Stimulated activated CD4-positive, alpha-beta T cell treated with anti-CD3 and anti-CD28 coated beads, Interleukin-12 subunit alpha, Interleukin-12 subunit beta, amount 100 ng/mL, for 48 hours (primary cell): ENCODE measurements at places on chromosomes 16 and 17.
A peak's percentile ranks its signal among the peaks of the same experiment; 100 is the strongest.

GRCh38 chr16:67207249-67208091 lies 8.5 kb downstream of the ELMO3 start:
- no peak for DNase-seq

GRCh38 chr16:8044796-8045195 lies 545.5 kb downstream of the TMEM114 start:
- DNase-seq: no peak

- no peak for DNase-seq
These were observed 13.1 kb downstream of the FOXN1 start for GRCh38 chr17:28519236-28519635.

DNA sequence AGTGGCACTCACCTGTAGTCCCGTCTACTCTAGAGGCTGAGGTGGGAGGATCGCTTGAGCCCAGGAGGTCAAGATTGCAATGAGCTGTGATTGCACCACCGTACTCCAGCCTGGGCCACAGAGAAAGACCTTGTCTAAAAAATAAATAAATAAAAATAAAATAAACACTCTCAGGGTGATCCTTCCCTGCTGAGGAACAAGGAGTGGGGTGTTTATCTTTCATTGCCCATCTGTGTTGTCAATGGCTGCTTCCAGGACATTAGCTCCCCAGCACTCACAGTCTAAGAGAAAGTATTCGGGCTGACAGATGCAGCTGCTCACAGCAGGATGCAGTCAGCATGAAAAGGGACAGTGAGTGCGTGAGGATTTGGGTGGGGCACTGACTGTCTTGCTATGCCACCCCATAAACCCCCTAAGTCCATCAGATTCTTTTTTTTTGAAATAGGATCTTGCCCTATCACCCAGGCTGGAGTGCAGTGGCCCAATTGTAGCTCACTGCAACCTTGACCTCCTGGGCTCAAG lies 31.3 kb upstream of the RBBP6 start:
- DNase-seq: no peak

GRCh38 chr17:71496552-71496951 lies 624.3 kb upstream of the SOX9 start:
- no peak for DNase-seq

DNA sequence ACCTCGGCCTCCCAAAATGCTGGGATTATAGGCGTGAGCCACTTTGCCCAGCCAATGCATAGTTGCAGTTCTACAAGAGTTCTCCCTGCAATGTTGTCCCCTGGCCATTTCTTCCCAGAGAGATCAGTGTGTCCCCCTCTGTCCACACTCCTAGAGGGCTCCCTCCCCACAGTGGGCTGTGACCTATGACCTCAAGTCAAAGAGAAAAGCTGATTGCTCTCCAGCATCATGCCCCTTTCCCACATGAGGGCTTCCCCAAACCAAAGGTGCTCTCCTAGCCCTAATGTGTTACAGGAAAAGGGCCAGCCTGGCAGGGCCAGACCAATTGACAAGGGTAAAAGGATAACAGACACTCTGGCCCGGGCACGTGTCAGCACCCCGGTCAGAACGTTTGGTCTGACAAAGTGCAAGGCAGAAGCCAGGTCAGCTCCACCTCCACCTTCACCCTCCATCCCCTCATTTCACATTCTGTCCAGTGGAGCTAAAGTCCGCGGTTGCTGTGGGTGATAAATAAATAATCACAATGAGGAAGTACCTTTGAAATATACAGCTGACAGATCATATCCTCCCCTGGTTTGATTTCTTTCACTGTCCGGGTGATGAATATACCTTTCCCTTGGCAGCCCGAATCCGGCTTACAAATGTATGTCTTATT lies 17.8 kb downstream of the TTLL6 start:
- no peak for DNase-seq

DNA sequence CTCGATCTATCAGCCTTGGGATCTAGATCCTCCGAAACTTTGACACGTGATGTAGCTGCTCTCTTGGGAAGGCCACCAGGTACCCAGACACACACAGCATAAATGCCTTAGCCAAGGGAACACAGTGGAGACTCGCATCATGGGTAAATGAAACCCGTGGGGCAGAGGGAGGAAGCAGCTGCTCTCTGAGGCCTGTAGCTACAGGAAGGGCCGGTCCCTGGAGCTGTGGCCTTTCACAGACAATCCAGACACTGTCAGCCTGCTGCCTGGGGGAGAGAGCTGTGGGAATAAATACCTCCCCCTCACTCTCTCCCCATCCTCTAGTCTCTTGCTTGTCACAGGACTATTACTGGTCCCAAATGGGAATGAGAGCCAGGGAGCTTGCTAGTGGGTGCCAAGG lies 351.2 kb downstream of the UTP18 start:
- DNase-seq: no peak

- DNase-seq: peak; percentile 54
These were observed at the start of gene VPS25 for GRCh38 chr17:42773290-42774035. Gene VPS25 (plus strand): TSS chr17:42773449. CDS start chr17:42773476, 27 bp downstream.

DNA sequence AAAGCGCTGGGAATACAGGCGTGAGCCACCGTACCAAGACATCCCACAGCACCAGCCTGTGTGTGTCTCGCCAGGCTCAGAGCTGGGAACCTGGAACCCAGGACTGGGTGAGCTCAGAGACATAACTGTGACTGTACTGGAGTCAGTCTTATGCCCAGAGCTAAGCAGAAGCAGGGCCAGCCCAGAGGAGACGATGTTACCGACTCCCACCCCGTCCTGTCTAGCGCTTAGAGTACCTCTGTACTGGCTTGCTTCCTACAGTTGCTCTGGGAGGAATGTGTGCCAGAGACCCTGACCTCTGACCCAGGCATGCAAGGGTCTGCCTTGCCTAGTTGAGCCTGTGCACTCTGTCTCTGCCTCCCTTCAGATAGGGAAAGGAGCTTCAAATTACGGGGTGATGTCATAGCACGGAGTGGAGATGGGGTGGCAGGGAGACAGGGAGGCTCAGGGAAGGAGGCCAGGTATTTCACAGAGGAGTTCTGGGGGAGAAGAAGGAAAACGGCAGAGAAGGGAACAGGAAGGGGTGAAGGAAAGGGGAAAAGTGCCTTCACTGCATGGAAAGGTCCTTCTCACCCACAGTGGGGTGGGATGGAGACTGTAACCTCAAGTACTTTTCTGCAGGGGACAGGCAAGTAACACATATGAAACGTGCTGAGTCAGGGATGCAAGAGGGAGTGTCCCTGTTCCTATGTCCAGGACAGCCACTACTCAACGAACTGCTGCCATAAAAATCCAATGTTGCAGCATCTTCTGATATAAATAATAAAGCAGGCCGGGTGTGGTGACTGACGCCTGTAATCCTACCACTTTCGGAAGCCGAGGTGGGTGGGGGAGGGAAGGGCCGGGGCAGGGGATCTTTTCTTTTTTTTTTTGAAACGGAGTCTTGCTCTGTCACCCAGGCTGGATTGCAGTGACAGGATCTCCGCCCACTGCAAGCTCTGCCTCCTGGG lies 5.8 kb upstream of the ARMC5 start:
- DNase-seq: no peak

DNA sequence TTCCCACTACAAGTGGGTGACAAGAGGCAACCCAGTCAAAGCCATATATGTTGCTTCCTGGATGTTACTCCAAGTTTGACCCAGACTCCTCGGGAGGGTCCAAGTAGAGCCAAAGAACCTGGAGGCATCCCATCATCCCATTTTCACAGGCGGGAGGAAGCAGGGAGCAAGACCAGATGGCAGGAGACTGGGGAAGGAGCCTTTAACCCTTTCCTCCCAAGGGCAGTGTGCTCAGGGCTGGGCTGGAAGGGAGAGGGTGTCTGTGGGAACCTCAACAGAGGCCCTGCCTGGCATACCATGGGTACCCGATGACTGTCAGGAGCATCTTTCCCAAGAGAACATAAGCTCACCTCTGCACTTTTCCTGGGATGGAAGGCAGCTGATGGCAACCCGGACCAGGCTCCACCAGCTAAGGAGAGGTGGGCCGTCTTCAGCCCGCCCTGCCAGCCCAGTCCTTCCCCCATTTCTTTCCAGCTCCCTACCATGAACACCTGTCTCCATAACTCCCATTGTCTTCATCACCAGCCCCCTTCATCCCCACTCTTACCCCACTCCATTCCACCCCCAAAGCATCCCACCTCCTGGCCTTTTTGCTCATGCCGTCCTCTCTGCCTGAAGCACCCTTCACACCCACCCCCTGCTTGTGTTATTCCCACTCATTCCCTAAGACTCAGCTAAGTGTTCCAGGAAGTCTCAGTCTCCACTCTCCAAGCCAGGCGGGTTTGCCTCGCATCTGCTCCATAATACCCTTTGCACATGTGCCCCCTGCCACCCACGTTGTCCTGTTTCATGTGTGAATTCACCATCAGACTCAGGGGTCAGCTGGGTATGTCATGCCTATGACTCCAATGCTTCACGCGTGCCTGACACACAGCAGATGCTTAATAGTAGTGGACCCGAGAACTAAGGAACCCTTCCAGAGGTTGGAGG lies 5.9 kb upstream of the SLC16A5 start:
- DNase-seq: no peak

GRCh38 chr17:5530265-5531084 lies 44.1 kb downstream of the MIS12 start:
- DNase-seq: no peak

GRCh38 chr17:4704991-4705390 lies 1.1 kb upstream of the PELP1 start:
- DNase-seq: no peak

- DNase-seq: no peak
These were observed 312.9 kb downstream of the SNX29 start for GRCh38 chr16:12289175-12290063.

- DNase-seq: no peak
These were observed 36.1 kb downstream of the USP31 start for GRCh38 chr16:23113185-23113584.

GRCh38 chr16:61590577-61590976 lies 445.7 kb downstream of the CDH8 start:
- DNase-seq: no peak

GRCh38 chr17:66610361-66611133 lies 224.4 kb upstream of the CACNG5 start:
- DNase-seq: no peak

GRCh38 chr17:16352303-16352666 lies 984 bp downstream of the CENPV start:
- peak; percentile 11 for DNase-seq

DNA sequence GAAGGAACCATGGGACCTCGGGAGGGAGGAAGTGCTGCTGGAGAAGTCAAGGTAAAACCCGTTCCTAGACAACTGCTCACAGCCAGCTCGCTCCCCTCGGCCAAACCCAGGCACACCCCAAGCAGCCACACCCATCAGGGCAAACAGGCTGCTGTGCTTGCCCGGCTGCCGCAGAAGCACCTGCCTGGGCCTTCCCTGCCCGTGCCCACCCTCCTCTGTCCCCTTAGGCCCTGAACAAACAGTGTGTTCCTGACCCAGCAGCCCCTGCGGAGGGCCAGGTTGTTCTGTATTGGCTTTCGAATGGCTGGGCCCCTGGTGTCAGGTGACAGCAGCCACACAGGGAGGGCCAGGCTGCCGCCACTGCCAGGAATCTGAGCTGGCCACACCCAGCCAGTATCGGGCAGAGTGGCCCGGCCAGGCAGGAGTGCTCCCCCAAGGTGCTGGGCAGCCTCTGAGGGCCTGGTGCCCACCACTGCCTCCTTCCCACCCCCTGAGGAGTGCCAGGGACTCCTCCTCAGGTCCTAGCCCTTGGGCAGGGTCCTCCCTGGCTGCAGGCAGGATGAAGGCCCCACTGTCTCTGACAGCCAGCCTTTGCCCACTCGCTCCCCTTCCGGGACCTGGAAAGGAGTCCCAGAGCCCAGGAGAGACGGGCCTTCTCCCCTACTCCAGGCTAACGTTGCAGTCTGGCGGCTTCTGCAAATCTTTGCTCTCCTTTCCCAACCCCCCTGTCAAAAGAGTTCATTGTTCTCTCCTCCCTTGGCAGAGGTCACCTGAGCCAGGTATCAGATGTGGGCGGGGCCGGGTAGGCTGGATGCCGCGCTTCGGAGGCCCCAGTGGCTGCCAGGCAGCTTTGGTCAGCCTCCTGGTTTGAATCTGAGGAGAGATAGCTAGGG lies 24.0 kb downstream of the LLGL2 start:
- DNase-seq: no peak

GRCh38 chr16:6020162-6020985 lies 922.8 kb upstream of the EEF2KMT start:
- no peak for DNase-seq

DNA sequence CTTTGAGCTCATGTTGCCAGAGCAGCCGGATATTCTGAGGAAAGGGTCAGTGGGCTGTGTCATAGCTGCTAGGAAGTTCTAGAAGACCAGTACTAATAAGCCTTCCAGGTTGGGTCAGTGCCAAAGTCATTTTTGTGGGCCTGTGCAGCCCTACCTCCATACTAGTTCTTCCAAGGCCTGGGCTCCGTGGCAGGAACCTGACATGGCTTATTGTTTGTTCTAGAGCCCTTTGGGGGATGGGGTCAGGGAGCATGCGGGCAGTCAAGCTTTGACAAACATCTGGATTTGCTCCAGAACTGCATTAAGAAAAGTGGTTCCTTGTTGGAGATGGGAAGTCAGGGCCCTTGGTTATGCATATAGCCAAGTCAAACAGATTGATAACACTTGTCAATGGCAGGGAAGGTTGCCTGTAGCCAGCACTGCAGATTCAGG lies 7.6 kb downstream of the ALKBH5 start:
- no peak for DNase-seq

GRCh38 chr16:30922960-30923535 lies 324 bp upstream of the FBXL19 start:
- peak; percentile 97 for DNase-seq

- DNase-seq: no peak
These were observed 138.2 kb downstream of the CMIP start for GRCh38 chr16:81582655-81583441.

DNA sequence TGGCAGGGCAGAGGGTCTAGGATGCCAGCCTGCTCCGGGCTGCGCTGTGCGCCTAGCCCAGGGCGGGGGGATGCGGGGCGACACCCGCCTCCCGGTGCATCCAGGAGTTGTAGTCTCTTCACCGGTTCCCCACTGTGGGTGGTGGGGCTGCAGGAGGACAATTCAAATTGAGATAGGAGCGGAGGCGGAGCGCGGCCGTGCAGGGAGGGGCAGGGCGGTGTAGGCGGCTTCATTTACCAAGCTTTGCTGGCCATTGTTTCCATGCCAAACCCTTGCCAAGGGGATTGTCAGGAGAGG lies 2047.4 kb downstream of the TP53TG3F start:
- DNase-seq: no peak

GRCh38 chr17:81229666-81229920 lies 6.8 kb upstream of the CEP131 start:
- no peak for DNase-seq

- DNase-seq: no peak
These were observed 161.1 kb downstream of the STX8 start for GRCh38 chr17:9414471-9414870.

DNA sequence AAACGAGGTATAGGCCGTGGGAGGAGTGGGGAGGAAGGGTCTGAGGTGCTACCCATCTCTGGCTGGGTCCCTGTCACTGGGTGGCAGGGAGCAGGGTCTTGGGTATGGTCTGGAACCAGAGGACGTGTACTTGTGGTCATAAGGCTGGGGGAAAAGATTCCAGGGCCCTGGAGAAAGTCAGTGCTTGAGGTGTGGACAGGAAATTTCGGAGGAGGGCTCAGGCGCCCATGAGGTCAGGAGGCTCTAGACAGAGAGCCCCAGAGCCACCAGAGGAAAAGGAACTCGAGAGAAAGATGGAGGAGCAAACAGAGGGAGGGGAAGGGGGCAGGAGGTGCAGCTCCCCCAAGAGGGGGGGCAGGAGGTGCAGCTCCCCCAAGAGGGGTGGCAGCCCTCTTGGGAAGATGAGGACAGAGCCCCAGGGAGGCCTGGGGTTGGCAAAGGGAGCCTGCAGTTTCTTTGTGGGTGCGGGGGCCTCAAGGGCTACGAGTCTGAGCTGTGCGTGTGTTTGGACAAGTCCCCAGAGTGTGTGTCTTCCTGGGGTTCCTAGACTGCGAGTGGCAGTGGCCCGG lies 683 bp upstream of the SLC7A6 start:
- DNase-seq: no peak

GRCh38 chr17:64331366-64331765 lies 59.3 kb downstream of the PECAM1 start:
- no peak for DNase-seq
